Posterior vena cava (tissue), 2 donors: ENCODE measurements at places on chromosomes 13 and 19. TPM values are rescaled to one million over a fixed set of nuclear protein-coding genes. Genes with fewer than 3 reads are reported as not detected.

Gene TMIGD2
- total RNA-seq: not detected

GRCh38 chr19:15433519-15434069 lies 14.8 kb upstream of the AKAP8L start:
- DNase-seq: no peak

- peak; percentile 69 for DNase-seq
These were observed 16.4 kb upstream of the TMEM255B start for GRCh38 chr13:113742445-113743120.

GRCh38 chr13:30739761-30740642 lies 4.7 kb downstream of the ALOX5AP start:
- DNase-seq: no peak

Gene CCL25
- total RNA-seq: not detected

DNA sequence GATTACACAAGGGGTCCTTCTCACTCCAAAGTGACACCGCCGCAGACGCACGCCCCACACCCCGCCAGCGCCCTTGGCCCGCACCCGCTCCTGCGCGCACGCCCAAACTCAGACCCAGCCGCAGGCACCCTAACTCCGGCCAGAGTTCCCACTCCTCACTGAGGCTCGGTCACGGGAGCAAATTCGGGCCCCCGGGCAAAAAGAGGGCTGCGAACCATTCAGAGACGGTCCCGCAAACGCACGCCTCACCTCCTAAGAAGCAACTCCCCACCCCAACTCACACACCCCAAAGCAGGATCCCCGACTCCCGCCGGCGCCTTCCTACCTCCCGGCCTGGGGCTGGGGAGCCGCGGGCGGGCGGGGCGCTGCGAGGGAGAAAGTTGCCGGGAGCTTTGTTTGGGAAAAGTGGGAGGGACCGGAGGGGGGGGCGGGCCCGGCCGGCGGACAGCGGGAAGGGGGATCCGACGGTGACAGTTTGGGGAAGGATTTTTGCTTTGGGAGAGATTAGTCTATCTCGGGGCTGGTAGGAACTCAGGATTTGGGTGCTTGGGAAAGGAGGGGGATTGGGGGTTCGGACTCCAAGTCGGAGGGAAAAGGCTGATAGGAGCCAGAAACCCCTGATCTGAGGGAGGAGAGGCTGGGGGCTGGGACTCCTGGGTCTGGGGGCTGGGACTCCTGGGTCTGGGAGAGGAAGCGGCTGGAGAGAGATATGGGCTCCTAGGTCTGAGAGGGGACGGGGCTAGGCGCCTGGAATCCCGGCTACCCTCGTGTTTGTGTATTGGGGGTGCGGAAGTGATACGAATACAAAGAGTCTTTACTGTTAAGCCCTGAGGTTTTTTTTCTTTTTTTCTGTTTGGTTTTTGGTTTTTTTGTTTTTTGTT lies at the start of gene TEAD2:
TEAD2 (minus strand) TSS at position 369 of the 881 bp plus-strand sequence. CDS start 2,341 bp downstream, outside the sequence.
- DNase-seq: peak; percentile 92
